ENCODE measurements at places on chromosomes 7 and 10.
A peak's percentile ranks its signal among the peaks of the same experiment; 100 is the strongest.

DNA sequence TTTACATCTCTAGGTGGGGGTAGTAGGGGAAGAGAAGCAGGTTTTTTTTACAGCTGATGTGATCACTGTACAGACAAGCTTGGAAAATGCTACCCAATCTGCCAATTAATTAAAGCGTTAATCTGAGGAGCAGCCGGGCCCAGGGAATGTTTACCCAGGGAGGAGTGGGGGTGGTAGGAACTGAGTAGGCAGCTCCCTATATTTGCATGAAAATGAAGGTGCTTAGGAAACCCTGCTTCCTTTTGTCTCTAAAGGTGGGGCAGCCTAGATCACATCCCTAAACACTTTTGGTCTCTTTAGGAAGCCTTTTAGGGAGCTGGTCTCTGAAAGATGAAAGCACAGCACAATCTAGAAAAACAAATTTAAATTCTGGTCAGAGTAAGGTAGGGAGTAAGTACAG lies 53.0 kb upstream of the NFKB2 start:
- no peak for DNase-seq

DNA sequence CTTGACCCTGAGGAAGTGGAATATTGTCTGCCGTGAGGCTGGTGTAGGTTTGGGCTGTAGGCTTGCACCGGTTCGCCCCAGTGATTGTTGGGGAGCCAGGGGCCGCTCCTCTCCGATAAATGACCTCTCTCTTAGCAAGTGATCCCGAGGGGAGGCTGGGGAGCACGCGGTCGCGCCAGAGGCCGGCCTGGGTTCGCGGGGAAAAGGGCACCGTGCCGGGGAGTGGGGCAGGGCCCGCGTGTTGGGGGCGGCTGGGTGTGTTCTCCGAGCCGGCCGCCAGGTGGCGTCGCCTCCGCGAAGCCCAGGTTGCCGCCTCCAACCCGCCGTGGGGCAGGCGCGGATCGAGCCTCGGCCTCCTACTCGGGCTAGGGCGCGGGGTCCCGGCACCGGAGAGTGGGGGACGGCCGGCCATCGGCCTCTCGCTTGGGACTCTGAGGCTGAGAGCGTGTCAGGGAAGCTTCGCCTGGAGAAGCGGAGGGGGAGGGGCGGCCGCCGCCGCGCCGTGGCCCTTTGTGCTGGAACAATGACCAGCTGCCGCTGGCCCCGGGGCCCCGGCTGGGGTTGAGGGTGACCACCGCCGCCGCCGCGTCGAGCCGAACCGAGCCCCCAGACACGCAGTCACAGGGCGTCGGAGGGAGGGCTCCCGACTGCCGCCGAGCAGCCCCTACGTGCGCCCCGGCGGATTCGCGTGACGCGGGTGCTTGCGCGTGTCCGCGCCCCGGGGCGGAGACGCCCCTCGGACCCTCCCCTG lies 442 bp upstream of the LZTS2 start:
- peak; percentile 78 for DNase-seq

DNA sequence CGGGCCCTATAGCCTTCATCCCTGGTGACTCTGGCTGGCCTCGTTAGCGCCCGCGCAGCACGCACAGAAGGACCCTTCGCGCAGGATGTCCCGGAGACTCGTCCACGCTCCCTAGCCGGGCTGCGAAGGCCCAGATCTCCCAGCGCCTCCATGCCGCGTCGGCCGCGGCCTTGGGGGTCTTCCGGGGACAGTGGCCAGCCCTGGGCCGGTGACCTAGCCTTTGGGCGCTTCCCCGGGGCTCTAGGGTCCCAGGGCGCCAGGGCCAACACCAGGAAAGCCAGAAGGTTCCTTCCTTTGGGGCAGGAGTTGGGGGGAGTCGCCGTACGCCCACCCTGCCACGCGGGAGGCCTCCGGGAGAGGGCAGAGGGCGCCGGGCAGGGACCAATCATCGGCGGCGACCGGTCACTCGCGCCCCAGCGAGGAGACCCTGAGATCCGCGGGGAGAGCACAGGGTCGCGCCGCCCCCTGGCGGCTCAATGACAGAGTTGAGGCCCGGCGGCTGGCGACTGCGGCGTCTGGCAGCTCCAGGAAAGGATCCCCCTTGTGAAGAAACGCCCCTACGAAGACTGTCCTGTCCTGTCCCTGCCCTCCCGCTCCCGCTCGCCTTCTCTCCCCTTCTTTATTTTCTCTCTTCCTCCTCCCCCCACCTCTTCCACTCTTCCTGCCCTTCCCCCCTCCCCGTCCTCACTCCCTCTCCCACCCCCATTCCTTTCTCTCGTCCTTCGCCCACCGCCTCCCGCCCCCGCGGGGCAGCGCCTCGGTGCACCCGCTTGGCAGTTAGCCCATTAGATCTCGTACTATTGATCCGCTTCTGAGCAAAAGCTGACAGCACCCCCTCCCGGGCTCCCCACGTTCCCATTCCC lies 62.3 kb upstream of the LBX1 start:
- DNase-seq, result peak; percentile 65

- DNase-seq, result no peak
These were observed 43.4 kb downstream of the CDK1 start for GRCh38 chr10:60821656-60822055.

- DNase-seq, result no peak
These were observed 73.2 kb downstream of the SFMBT2 start for GRCh38 chr10:7337431-7338171.

DNA sequence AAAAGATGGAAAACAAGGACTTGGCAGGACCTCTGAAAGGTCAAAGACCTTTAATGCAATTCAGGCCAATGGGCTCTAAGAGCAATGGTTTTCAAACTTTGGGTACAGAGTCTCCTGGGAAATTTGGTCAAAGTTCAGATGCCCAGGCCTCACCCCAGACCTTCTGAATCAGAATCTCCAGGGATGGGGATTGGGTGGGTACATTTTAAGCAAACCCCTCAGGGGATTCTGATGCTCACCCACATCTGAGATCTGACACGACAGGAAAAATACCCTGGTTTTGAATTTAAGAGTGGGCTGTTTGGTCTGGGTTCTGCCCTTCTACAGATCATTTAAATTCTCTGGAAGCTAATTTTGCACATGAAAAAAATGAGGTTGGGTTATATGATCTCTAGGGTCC lies 214.8 kb upstream of the PLXNA4 start:
- DNase-seq, result no peak

DNA sequence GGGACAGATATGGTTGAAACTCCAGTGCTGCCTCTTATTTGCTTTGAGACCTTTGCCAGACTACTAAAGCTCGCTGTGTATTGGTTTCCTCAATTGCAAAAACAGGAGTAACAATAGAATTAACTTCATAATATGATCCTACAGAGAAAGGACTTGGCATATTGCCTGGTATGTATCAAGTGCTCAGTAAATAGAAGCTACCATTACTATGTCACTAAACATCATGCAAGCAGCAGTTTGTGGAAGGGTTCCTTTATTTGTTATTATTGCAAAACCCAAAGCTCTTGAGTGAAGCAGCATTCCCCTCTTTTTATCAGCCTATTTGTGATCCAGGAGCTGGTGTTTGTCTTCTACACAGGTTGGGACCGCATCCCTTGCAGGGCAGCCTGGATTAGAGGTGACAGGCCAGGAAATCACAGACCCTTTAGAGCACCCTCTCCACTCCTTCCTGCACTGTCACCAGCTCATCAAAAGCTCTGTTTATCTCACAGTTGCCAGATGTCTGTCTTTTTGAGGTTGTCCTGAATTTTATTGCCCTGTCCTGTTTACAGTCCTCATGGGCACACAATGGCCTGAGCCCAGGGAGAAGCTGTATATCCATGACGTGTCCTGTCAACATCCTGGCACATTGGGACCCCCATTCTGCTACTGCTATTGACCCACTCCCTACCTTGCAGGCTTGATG lies 121.5 kb downstream of the SNX10 start:
- no peak for DNase-seq

DNA sequence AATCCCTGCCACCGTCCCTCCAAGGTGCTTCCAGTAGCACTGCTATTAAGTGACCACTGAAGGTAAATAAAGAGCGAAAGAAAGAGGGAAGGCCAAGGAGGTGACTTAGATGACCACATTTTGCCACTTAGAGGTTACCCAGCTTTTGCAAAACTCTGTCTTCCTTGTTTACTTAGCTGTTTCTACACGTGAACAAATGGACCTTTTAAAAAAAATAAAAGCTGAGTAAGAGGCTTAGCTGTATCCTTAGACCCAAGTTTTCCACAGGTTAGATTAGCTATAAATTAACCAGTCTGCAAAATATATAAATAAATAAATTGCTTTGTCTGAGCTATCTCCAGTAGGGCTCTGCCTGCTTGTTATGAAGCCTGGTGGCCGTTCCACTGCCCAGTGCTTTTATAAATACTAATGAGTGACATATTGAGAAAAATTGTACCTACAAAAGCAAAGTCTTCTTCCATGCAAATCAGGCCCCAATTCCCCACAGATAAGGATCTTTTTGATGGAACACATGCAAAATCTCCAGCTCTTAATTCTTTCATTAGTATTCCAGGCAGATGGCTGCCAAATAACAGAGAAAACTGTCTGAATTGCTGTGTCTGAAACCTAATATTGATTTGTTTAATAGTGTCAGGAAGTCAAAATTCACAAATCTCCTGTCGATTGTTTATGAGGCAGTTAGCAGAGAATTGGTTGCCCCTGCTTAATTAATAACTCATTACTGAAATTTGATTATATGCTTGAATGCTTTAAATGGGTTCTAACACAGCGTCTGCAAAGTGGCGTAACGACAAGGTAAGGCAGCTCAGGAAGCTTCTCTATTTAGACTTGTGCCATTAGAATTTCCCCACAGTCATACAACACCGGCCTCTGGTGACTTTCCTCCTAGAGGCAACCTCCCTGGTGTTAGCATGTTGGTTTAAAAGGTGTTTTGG lies 176.7 kb downstream of the EMX2 start:
- DNase-seq, result no peak

All from tibial artery (tissue), 4 donors.